ENCODE measurements at places on chromosomes 7 and 10. TPM values are rescaled to one million over a fixed set of nuclear protein-coding genes. Genes with fewer than 3 reads are reported as not detected.

SLC26A5 gene
- not detected for total RNA-seq

CASTOR2 gene
- 15.1 TPM for total RNA-seq

KLHDC10 gene
- total RNA-seq: 29.9 TPM

CELF2 gene
- 4.0 TPM for total RNA-seq

H2BK1 gene
- not detected for total RNA-seq

METTL27 gene
- 2.3 TPM for total RNA-seq

PILRB gene
- total RNA-seq: 3.7 TPM

CAMK1D gene
- total RNA-seq: 6.3 TPM

SPDYE1 gene
- total RNA-seq: not detected

OR2AE1 gene
- 0.43 TPM for total RNA-seq

PRLHR gene
- total RNA-seq: not detected

OPN4 gene
- not detected for total RNA-seq

MINDY4 gene
- 5.0 TPM for total RNA-seq

PRKCQ gene
- under 0.01 TPM for total RNA-seq

TRPV5 gene
- total RNA-seq: not detected

CYP26C1 gene
- under 0.01 TPM for total RNA-seq

SYT15 gene
- total RNA-seq: 0.92 TPM

DNAJB9 gene
- 38.5 TPM for total RNA-seq

HERPUD2 gene
- total RNA-seq: 29.7 TPM

RELN gene
- total RNA-seq: 0.74 TPM

HYAL4 gene
- total RNA-seq: not detected

PRPS1L1 gene
- total RNA-seq: 0.09 TPM

FHIP2A gene
- total RNA-seq: 17.6 TPM

LRRC61 gene
- 0.85 TPM for total RNA-seq

DMBT1 gene
- under 0.01 TPM for total RNA-seq

LGI1 gene
- 0.14 TPM for total RNA-seq

HOXA7 gene
- 1.6 TPM for total RNA-seq

TFPI2 gene
- 178 TPM for total RNA-seq

ACTL6B gene
- not detected for total RNA-seq

NAT16 gene
- total RNA-seq: not detected

MPP7 gene
- 0.28 TPM for total RNA-seq

NKX2-3 gene
- not detected for total RNA-seq

GHRHR gene
- total RNA-seq: not detected

PTPRN2 gene
- total RNA-seq: 0.71 TPM

PKD2L1 gene
- not detected for total RNA-seq

CYP2C19 gene
- total RNA-seq: not detected

PDZD7 gene
- 1.1 TPM for total RNA-seq

MYO3A gene
- not detected for total RNA-seq

PAPOLB gene
- 0.14 TPM for total RNA-seq

EBF3 gene
- 3.7 TPM for total RNA-seq

SNX10 gene
- total RNA-seq: 0.37 TPM
